EH (cell line): ENCODE measurements at places on chromosomes 7 and 10.

DNA sequence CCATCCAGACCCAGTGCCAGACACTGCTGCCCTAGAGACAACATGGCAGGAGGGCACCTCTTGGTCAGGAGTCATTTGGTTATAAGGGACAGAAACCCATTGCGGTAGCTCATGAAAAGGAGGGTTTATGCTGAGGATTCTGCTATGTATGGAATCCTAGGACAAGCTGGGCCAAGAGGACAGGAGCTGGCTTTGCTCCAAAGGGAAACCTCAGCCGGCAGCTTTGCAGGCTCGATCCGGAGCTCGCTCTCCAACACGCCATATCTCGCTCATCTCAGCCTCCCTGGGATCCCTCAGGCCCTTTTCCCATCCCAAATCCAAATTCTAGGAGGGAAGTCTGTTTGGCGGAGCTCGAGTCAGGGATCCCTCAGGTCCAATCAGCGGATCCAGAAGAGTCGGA is 345.7 kb downstream of the GLRX3 start:
- DNase-seq: no peak

- DNase-seq: no peak
Observed at GRCh38 chr7:23175938-23176337, 5.9 kb upstream of the NUP42 start.

GRCh38 chr7:36075561-36075960 is 77.5 kb upstream of the EEPD1 start:
- no peak for DNase-seq

- DNase-seq: peak; percentile 69
Observed at GRCh38 chr10:77321838-77322237, 315.8 kb downstream of the KCNMA1 start.

DNA sequence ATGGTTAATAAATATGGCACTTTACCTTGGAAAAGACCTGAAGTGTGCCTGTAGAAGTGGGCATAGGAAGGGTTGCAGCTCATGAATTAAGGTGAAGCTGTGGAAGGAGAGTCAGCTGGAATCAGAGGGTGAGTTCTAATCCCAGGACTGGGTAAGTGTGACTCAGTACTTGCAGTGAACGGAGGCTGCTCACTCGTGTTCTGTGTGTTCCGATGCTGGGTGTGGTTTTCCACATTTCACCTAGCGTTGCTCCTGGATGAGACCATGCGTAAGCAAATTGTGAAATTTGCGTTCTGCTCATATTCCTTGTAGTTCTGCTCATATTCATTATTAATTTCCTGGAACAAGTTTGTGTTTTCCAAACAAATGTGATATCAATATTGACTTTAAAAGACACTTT is 22.4 kb upstream of the TMEM236 start:
- DNase-seq: no peak

GRCh38 chr7:106178593-106179134 is 66.6 kb upstream of the SYPL1 start:
- DNase-seq: peak; percentile 69

- no peak for DNase-seq
Observed at GRCh38 chr10:16820421-16820820, 3.2 kb upstream of the RSU1 start.

DNA sequence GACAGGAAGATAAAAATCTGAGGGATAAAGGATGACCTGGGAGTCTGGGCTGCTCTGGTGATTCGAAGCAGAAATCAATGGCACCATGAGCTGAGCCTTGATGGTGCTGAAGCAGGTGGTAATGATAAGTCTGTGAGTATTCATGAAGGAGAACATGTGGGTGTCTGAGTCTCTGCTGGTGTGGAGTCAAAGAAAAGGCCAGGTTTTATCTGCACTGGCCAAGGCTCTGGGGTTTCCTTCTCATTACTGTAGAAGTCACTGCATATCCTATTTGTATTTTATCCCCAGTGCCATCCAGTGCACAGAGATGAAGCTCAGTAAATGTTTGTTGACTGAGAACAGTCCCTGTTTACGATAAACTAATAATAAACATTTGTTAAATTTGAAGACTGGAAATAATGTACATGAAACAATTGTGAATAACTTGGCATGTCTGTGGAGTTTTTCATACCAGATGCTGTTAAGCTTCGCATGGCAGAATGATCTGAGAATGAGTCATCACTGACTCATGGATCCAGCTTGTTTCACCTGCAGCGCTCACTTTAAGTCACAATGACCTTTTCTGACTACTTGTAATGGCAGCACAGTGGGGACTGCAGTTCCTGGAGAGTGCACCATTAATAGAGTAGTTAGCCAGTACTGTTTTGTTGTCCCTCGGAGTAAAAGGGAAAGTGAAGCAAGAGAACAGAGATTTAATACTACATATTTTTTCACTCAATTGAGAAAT is 538.5 kb downstream of the HTR7 start:
- DNase-seq: peak; percentile 83

DNA sequence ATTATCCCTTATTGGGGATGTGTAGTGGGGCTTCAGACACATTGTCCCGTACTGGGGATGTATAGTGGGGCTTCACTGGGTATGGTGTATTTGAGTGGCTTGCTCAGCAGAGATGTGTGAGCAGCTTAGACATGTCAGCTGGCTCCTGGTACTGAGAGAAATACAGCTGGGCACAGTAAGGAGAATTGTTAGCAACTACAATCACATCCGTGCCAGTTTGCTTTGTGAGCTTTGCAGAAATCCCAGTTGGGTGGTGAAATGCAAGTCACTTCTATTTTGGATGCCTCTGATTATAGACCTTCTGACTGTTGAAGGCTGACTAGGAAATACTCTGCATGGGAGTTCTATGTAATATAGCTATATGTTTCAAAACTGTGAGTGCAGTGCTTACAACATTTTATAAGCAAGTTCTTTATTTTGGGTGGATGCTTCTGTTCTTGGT is 10.8 kb downstream of the CCNY start:
- DNase-seq: no peak

DNA sequence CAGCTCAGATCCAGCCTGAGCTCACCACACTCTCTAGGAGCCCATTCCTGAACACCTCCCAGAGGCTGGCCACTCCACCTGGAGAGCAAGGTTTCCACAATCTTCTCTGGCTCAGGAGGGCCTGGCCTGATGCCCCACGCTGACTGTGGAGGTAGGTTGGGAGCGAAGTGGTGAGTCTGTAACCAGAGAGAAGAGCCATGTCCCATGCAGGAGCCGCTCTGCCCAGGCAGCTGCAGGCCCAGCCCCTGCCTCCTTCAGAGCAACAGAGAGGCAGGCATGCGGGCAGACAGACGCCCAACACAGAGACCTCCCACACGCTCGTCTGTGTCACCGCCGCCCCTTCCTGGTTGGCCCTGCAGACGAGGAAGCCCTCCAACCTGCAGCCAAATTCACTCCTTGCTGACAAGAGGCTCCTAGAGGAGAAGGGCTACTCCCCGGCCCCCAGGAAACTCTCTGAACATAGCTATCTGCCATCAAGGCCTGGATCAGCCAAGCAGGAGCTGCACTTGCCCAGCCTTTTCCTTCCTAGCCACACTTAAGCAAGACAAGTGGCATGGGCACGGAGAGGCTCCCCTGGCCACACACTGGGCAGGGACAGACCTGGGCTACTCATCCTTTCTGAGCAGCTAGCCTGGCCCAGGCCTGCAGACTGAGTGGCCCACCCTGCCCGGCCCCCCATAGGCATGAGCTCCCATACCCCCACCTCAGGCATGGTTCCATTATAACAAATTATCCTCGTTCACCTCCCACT is 101.9 kb downstream of the GRID1 start:
- DNase-seq: no peak

DNA sequence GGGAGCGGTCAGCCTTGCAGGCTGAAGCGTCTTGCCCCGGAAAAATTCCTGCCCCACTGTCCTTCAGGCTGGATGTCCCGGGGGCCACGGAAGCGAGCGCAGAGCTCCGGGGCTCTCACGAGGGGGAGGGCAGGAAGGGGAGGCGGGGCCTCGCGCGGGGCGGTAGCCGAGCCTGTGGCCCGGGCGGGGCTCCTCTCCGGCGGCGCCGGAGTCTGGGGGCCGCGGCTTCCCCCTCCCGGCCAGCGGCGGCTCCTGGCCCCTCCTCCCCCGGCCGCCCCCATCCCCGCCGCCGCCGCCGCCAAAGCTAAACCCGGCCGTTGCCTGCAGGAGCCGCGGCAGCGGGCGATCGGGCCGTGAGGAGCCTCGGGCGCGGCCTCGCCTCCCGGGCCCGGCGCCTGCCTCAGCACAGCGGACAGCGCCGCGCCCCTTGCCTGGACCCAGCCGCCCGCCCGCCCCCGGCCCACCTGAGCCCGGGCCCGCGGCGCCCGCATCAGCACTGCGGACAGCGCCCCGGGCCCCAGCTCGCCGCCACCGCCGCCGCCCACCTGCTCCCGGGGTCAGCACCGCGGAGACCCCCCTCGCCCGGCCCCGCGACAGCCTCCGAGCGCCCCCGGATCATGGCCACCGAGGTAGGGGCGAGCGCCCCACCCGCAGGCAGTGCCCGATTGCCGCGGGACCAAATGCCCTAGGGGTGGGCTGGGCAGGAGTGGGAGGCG is at the start of gene GOLGA7B:
TSS of gene GOLGA7B (plus strand) at position 157 of the 716 bp plus-strand sequence. CDS start at position 618, 461 bp downstream.
- peak; percentile 36 for DNase-seq

GRCh38 chr7:81854518-81854917 is 84.7 kb upstream of the HGF start:
- DNase-seq: no peak

DNA sequence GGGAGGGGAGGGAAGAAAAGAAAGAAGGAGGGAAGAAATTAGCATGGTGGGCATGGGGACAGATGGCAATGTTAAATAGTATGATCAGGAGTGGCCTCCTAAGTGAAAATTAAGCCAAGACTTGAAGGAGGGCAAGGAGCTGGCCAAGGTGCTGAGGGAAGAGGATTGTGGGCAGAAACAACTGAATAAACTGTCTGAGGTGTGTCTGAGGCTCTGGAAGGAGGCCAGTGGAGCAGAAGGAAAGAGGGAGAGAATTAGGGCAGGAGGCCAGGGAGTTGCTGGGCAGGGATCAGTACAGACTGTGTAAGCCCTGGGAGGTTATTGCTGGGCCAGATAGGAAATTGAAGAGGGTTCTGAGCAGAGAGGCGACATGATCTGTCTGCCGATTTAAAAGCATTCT is 40.6 kb upstream of the VKORC1L1 start:
- peak; percentile 54 for DNase-seq

DNA sequence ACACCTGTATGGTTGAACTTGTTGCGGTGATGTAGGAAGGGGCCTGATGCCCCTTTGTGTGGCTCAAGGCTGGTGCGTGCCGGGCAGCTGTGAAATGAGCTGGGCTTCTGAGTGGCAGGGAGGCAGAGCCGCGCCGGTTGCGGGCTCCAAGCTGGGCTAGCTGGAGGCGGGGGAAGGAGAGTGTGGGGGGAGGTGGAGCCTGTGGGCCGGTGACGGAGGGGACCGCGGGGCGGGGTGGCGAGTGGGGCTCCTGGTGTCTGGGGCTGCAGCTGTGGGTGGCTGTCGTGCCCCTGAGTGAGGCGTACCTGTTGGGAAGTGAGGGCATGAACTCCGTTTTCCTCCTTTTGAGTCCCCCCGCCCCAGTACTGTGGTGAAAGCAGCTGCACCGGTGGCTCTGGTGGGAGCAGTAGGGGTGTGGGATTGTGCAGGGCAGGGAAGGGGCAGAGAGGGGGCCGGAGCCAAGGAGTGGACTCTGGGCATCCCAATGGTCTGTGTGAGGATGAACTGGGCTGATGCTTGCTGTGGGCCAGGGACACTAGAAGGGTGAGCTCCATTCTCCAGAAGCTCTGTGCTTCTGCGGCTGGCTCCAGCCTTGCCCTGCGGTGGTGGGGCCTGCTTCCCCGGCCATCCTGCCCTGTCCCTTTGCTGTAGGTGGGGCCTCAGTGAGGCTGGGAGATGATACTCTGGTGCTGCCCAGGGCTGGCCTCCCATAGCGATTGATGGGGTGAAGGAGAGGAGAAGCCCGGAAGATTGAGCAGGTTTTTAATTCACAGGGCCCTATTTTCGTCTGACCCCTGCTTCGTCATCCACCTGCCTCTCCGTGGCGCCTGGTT is 41.7 kb downstream of the INPP5A start:
- no peak for DNase-seq
